ENCODE measurements at places on chromosomes 6 and 20. TPM values are rescaled to one million over a fixed set of nuclear protein-coding genes. Genes with fewer than 3 reads are reported as not detected.

DNA sequence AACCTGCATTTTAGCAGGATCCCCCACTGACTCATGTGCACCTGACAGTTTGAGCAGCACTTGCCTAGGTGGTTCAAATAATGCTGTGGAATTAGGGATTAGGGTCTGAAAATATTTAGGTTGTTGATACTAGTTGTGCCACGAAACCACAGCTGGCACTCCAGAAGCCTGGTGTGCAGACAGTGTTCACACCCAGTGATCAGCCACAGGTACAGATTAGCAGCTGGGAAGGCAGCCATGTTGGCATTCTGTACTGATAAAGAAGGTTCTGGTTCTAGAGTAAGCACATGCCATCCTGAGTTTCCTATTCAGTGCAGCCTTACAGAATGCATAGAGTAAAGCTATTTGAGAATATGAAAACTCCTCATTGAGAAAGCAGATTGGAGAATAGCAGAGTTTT, 30.1 kb downstream of the TMEM74B start:
- DNase-seq: no peak

DNA sequence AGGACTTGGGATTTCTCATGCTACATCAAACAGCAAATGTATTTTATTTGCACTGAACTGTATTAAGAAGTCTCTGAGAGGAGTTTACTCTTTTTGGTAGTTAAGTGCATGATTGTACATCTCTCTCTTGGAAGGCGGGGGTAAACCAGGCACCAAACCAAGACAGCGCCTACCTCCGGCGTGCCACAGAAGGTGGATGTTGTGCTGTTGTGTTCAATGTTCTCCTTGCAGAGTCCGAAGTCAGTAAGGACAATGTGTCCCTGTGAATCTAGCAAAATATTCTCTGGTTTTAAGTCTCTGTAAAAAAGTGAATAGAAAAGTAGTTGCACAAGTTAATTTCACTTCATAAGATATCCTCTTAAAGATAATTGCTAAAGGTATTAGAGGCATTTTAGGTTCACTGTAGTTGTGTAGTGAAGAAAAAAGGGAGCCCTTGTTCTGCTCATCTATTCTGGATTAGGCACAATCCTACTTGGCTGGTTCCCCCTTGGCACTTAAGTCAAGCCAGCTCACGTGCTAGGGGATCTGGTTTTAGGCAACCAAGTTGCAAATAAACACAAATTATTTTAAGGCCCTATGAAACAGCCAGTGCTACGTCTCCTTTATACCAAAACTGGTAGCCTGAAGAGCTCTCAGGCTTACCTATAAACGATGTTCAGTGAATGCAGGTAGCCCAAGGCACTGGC, 119.7 kb upstream of the SLC2A12 start:
- DNase-seq: no peak

- no peak for DNase-seq
These were observed 12.6 kb downstream of the KCNK17 start for GRCh38 chr6:39301606-39302005.

- no peak for DNase-seq
These were observed 6.7 kb downstream of the ATG5 start for GRCh38 chr6:106318851-106319250.

- DNase-seq: no peak
These were observed 294.8 kb upstream of the STXBP5 start for GRCh38 chr6:146909376-146909775.

Gene BPIFB4
- total RNA-seq: not detected

GRCh38 chr6:150881911-150882481, 16.5 kb downstream of the MTHFD1L start:
- peak; percentile 97 for DNase-seq

DNA sequence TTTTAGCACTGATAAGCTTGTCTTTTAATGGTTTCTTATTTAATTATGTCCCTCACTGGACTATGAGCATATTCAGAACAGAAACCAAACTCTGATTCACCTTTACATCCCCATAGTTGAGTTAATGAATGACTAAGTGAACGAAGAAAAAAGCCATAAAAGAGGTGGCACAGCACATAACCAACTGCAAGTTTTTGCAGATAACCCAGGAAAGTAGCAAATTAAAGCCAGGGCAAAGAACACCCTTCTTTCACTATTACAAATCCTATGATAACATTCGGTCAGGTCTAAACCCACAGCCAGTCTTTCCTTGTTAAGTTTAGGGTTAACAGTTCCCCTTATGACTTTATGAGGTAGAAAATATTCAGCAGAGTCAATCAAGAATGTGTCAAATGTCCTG, 102.7 kb downstream of the RIN2 start:
- no peak for DNase-seq

Gene PSMB1
- 165 TPM for total RNA-seq

DNA sequence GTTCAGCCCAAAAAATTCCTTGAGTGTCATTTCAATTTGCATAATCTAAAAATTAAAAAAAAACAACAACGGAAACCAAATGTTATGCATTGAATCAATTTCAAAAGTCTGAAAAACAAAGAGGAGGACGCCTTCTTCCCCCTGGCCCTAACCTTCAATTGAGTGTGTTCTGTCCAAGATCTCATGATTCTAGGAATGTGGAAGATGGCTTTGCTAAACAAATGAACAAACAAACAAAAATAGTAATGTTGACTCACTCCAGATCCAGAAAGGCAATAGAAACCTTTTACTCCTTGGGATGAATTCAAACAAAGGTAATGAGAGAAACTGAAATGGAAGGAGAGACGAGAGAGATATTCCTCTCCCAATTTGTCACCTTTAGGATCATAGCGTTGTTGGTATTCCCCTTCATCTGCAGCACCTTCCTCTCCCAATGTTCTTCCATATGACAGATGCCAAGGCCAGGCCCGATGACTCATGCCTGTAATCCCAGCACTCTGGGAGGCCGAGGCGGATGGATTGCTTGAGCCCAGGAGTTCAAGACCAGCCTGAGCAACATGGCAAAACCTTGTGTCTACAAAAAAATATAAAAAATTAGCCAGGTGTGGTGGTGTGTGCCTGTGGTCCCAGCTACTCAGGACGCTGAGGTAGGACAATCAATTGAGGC, 109.2 kb upstream of the ADGRF1 start:
- DNase-seq: no peak

- DNase-seq: peak; percentile 24
These were observed 131.7 kb upstream of the MLIP start for GRCh38 chr6:53979468-53980067.

Gene BFSP1
- total RNA-seq: 1.3 TPM

- DNase-seq: no peak
These were observed 38.1 kb downstream of the SYNE1 start for GRCh38 chr6:152598901-152599537.

Gene PAK5
- total RNA-seq: 0.30 TPM

Gene TUBB
- 296 TPM for total RNA-seq

GRCh38 chr6:45591890-45592289, 214.2 kb upstream of the SUPT3H start:
- DNase-seq: no peak

DNA sequence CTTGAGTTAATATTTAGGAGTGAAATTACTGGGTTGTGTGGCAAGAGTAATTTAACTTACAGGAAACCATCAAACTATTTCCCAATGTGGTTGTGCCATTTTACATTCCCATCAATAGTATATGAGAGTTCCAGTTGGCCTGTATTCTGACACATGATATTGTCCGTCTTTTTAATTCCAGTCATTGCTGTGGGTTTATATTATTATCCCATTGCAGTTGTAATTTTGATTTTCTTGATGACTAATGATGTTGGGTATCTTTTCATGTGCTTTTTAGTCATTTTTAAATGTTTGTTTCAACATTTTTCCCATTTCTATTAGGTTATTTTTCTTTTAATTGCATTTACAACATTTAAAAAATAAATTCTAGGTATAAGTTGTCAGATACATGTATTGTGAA, 614.0 kb downstream of the UTRN start:
- no peak for DNase-seq

GRCh38 chr20:58044286-58044685, 184.2 kb downstream of the ANKRD60 start:
- DNase-seq: no peak

Gene RAB5IF
- 29.7 TPM for total RNA-seq

Gene OR12D3
- not detected for total RNA-seq

GRCh38 chr20:51360451-51361201, 181.9 kb downstream of the NFATC2 start:
- DNase-seq: no peak

GRCh38 chr6:108348655-108349349, 53.9 kb downstream of the AFG1L start:
- no peak for DNase-seq
